Nephron progenitor cell (in vitro differentiated cells): ENCODE measurements at places on chromosomes 11 and 22.

- H3K27me3 ChIP-seq = no peaks in the 10 kb centered on the region
- H3K4me3 ChIP-seq = no peak overlapping the region
- no peak overlapping the region for H3K27ac ChIP-seq
- no peaks in the 10 kb centered on the region for H3K36me3 ChIP-seq
- no peaks in the 10 kb centered on the region for H3K4me1 ChIP-seq
These were observed 798.1 kb downstream of the OPCML start for GRCh38 chr11:132734217-132734616.

DNA sequence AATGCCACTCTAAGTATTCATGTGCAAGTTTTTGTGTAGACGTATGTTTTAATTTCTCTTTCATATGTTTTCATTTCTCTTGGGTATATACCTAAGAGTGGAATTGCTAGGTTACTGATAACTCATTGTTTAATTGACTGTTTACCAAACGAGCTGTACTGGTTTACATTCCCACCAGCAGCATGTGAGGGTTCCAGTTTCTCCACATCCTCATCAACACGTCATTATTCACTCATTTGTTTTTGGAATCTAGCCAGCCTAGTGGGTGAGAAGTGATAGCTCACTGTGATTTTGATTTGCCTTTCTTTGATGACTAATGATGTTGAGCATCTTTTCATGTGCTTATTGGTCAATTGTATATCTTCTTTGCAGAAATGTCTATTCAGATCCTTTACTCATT, 4.0 kb downstream of the ANKRD13D start:
- peaks cover 62% of the 10 kb centered on the region for H3K36me3 ChIP-seq
- no peak for DNase-seq
- peaks cover 21% of the 10 kb centered on the region for H3K4me1 ChIP-seq

DNA sequence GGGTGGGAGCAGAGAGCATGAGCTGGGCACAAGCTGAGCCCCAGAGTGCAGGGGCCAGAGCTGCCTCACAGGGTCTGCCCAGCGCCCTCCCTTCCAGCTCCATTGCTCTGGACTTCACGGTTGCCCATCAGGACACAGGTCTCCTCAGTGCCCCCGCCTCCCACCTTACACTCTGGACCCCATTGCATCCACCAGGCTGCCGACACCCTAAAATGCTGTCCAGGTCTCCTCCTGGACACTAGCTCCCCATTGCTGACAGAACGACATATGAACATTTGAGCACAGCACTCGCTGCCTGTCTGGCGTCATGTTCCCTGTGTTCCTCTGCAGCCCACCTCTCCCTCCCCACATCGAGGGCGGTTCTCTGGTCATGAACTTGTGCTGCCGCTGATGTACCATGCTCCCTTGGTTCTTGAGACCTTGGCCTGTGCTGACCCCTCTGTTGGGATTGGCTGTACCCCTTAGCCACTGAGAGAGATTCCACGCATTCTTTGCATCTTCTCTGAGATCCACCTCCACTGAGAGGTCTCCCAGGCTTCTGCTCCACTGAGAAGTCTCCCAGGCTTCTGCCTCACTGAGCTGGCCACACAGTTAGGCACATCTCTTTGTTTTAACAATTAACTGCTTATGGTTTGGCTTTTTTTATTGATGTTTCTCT, 34.2 kb upstream of the NECTIN1 start:
- no peaks in the 10 kb centered on the region for H3K36me3 ChIP-seq
- H3K4me1 ChIP-seq = peaks cover 5% of the 10 kb centered on the region
- no peak overlapping the region for H3K4me3 ChIP-seq
- peaks cover 34% of the 10 kb centered on the region for H3K27me3 ChIP-seq
- DNase-seq = no peak

- no peak for DNase-seq
- H3K4me1 ChIP-seq = peaks cover 12% of the 10 kb centered on the region
- no peaks in the 10 kb centered on the region for H3K36me3 ChIP-seq
- no peak overlapping the region for H3K4me3 ChIP-seq
These were observed 65.5 kb downstream of the BMAL1 start for GRCh38 chr11:13343067-13343466.

DNA sequence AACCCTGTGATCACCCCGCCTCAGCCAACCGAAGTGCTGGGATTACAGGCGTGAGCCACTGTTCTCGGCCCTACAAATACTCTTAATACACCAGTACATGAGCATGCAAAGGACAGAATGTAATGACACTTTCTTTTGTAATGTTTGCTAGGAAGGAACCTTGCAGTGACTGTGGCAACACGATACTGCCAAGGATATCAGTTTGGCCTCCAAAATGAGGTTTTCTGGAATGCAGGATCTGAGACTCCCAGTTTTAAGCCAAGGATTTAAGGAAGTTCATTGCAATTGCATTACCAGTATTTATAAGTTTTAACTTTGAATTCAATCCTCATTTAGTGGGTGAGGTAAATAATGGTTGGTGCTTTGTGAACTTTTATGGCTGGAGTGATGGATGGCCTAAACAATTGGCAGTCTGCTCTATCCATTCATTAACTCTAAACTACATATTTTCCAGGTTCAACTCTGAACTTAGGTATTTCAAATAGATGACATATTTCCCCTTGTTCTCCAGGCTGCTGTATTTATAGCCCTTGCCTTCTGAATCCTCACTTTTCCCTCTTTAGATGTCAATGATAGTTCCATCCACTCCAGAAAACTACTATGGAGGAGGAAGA, 330.3 kb downstream of the C11orf87 start:
- DNase-seq = no peak
- H3K36me3 ChIP-seq = no peaks in the 10 kb centered on the region
- H3K27me3 ChIP-seq = no peaks in the 10 kb centered on the region
- no peak overlapping the region for H3K27ac ChIP-seq
- H3K4me3 ChIP-seq = no peak overlapping the region

DNA sequence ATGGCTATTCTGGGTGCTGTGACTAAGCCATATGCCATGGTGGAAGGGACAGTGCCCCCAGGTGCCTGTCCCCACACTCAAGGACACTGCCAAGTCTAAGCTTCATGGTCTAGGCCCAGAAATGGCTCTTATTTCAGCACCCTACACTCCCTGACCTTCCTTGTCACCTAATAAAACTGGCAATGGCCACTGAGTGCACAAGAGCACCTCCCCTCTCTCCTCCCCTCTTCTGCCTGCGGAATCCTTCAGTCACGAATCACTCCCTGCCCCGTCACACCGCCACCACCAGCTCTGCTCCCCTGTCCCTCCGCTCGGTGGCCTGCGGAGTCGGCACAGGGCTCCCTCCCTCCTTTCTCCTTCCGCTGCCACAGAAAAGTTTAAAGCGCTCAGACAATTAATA, 19.0 kb upstream of the LMO1 start:
- no peaks in the 10 kb centered on the region for H3K36me3 ChIP-seq
- no peak overlapping the region for H3K4me3 ChIP-seq
- H3K27ac ChIP-seq = no peak overlapping the region

DNA sequence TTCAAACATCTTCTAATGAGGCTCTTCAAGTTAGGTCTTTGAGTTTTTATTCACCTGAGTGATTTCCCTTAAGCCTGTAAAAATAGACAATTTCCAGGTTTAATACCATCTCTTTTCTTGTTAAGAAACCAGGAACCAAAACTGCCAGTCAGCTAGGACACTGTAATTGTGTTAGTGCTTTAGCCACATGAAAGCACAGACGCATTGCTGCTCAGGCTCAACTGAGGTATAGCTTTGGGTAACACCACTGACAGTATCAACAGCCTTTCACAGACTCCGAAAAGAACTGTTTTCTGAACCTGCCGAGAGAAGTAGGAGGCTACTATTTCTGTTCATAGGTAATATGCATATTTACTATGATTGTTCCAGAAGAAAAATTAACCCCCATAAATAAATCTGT, 768.7 kb downstream of the ETS1 start:
- peak overlapping the region; percentile 36 for H3K27ac ChIP-seq
- no peak overlapping the region for H3K4me3 ChIP-seq
- H3K4me1 ChIP-seq = no peaks in the 10 kb centered on the region
- no peaks in the 10 kb centered on the region for H3K36me3 ChIP-seq
- no peaks in the 10 kb centered on the region for H3K27me3 ChIP-seq

GRCh38 chr11:114847306-114847975, 169.1 kb downstream of the NXPE2 start:
- H3K27me3 ChIP-seq = peaks cover 4% of the 10 kb centered on the region
- no peaks in the 10 kb centered on the region for H3K36me3 ChIP-seq
- no peak for DNase-seq

DNA sequence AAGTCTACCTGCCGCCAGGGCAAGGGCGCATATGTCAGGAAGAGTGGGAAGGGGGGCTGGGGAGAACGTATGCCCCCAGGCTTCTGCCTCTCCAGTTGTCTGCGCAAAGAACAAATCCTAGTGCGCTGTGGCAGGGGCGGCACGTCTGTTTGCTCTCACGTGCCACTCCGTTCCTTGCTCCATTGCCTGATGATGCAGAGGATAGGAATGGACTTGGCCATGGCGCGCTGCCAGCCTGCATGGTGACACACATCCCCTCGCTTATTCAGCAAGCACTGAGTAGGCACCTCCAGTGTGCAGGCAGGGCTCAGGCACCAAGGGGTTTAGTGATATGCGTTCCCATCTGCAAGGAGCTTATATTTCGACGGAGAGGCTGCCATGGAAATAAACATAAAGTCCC, 45.4 kb upstream of the SLC22A12 start:
- no peaks in the 10 kb centered on the region for H3K36me3 ChIP-seq
- DNase-seq = no peak
- H3K27ac ChIP-seq = no peak overlapping the region
- H3K27me3 ChIP-seq = peaks cover 32% of the 10 kb centered on the region

GRCh38 chr11:69135420-69136363, 20.0 kb upstream of the SMIM38 start:
- no peak overlapping the region for H3K4me3 ChIP-seq
- H3K27me3 ChIP-seq = peaks cover 10% of the 10 kb centered on the region
- peaks cover 16% of the 10 kb centered on the region for H3K4me1 ChIP-seq
- no peak for DNase-seq
- H3K27ac ChIP-seq = peak overlapping the region; percentile 32

GRCh38 chr22:37665487-37665886, 7.0 kb downstream of the PDXP start:
- no peak for DNase-seq
- no peak overlapping the region for H3K27ac ChIP-seq
- peaks cover 42% of the 10 kb centered on the region for H3K4me1 ChIP-seq
- peaks cover 32% of the 10 kb centered on the region for H3K36me3 ChIP-seq
- no peak overlapping the region for H3K4me3 ChIP-seq

DNA sequence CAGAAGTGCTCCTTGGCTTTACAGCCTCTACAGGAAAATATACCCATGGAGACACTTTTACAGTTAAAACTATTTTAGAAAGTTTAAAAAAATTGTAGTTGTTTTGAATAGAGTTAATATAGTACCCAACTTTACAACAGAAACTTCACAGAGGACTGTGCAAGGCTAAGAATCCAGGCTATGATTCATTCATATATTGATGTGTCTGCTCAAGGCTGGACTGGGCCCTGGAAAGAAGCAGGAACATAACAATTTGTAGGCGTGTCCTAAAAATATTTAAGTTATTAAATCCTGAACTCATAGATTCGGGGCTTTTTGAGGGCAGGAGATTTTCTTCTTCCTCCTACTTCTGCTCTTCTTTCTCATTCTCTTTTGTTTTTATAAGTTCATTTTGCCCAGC, 291.5 kb upstream of the CCDC179 start:
- no peaks in the 10 kb centered on the region for H3K36me3 ChIP-seq
- no peaks in the 10 kb centered on the region for H3K27me3 ChIP-seq
- no peak for DNase-seq
- H3K4me3 ChIP-seq = no peak overlapping the region
- H3K4me1 ChIP-seq = no peaks in the 10 kb centered on the region
- no peak overlapping the region for H3K27ac ChIP-seq

- H3K4me3 ChIP-seq = no peak overlapping the region
- no peak for DNase-seq
- peaks cover 11% of the 10 kb centered on the region for H3K4me1 ChIP-seq
- H3K36me3 ChIP-seq = no peaks in the 10 kb centered on the region
These were observed 58.8 kb downstream of the MYO18B start for GRCh38 chr22:25800766-25801165.

DNA sequence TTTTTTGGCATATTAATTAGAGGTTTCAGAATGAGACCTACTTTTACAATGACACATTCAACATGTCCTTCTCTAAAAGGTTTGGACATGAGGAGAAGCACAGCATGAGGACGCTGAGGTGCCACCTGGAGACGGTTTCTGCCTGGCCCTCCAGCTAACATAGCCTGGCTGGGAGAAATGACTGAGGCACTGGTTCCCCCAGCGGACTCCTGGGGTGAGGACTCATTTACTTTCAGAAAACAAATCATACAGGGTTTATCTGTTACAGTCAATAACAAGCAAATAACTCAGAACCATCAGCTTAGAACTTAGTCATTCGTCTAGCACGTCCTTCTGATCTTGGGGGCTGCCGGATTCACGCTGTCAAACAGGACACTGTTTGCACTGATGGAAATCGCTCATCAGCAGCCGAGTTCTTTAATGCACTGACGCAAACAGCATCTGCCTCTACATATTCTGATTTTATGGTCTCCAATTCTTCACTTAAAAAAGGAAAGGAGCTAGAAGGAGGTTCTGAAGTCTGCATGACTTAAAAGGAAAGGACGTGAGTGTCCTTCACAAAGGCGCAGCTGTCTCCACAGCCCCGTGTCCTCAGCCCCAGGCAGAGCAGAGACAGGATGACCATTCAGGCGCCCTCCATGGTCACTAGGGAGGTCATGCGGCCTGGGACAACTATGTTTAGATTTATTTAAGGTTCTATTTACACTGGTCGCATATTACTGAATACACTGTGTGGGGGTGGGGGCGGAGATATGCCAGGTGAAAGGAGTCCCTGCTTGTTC, 44.2 kb downstream of the CERK start:
- H3K4me1 ChIP-seq = no peaks in the 10 kb centered on the region
- H3K27me3 ChIP-seq = no peaks in the 10 kb centered on the region
- DNase-seq = no peak
- peak overlapping the region; percentile 77 for H3K27ac ChIP-seq

DNA sequence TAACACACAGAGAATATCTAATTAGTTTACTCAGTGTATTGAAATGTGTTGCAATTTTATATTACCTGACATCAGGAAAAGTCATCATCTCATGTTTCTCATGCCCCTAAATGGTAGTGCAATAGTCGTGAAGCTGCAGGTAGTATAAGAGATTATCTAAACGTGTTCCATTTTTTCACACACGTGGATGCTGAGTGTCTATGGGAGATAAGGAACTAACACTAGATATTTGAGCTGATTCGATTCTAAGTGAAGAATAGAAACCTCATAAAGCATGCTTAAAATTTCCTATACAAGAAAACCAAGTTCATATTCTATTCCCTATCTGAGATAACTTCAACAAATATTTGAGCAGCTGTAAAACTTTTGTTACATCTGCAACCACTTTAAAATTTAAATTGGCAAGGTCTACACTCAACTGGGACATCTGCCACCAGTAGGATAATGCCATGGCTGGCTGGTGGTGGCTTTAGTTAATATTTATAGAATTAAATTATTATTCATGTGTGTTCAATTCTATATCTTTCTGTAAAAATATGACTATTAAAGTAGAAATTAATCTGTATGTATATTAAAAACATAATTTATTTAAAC, 388.8 kb downstream of the LUZP2 start:
- H3K27me3 ChIP-seq = no peaks in the 10 kb centered on the region
- no peaks in the 10 kb centered on the region for H3K36me3 ChIP-seq
- H3K4me3 ChIP-seq = no peak overlapping the region
- no peak overlapping the region for H3K27ac ChIP-seq
- DNase-seq = no peak
- no peaks in the 10 kb centered on the region for H3K4me1 ChIP-seq

GRCh38 chr11:34207487-34208180, 102.2 kb downstream of the NAT10 start:
- no peaks in the 10 kb centered on the region for H3K36me3 ChIP-seq
- peaks cover 39% of the 10 kb centered on the region for H3K27me3 ChIP-seq
- no peak for DNase-seq
- no peak overlapping the region for H3K27ac ChIP-seq
- no peak overlapping the region for H3K4me3 ChIP-seq

- no peak for DNase-seq
- H3K27me3 ChIP-seq = peaks cover 20% of the 10 kb centered on the region
- H3K4me3 ChIP-seq = no peak overlapping the region
- H3K27ac ChIP-seq = no peak overlapping the region
These were observed 61.3 kb downstream of the CD6 start for GRCh38 chr11:61032824-61033223.
